ENCODE measurements at places on chromosomes 2 and 18.

GRCh38 chr2:98160554-98160953 is 73.6 kb downstream of the VWA3B start:
- DNase-seq, result no peak

DNA sequence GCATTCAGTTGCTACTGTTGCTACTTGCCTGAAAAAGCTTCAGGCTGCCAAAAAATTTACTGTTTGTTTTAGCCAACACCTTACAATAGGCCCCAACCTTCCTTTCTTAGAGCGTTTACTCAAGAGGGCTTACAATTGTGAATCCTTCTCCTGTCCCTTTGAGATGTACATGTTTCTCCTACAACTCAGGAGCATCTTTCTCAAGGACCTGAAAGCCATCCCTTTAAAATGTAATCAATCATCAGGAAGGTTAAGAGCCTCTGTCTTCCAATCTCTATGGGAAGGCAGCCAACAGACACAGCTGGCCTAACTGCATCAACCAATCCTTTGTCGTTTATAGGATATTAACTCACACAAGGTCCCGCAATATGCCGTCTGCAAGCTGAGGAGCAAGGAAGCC is 3.4 kb upstream of the IER3IP1 start:
- no peak for DNase-seq

DNA sequence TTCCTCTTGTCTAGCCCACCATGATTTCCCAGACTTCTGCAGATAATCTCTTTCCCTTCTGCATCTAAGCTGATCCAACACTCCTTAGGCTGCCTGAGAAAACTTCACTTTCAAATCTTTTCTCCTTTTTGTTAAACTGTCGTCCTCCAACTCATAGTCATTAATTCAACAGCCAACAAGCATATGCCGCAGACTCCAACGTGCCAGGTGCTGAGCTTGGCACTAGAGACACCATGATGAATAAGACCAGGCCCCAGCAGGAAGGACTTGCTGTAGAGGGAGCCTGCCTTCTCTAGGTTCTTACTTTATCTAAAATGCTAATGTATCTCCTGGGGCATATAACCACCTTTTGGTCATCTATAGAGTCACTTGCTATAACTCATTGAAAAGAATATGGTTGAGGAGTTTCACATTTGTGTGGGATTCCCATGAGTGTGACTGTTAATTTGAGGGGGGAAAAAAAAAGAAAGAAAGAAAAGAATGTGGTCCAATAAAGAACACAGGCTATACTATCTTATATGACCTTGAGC is 51.0 kb downstream of the ANKRD44 start:
- DNase-seq, result no peak

DNA sequence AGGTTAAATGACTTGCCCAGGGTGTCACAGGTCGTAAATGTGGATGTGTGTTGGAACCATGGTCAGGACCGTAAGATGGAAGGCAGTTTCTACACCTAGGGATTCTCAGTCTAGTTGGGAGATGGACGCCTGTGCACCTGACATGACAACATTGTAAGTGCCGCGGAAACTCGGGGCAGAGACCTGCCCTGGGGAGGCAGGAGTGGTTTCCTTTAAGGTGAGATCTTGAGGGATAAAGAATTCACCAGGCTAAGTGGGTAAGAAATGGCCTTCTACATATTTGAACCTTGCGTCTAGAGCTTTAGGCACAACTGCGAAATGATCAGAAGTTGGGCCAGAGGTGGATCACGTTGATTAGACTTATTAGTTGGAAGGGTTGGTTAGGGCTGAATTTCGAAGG is 1.6 kb downstream of the DGKD start:
- DNase-seq, result no peak
